CD4-positive, alpha-beta T cell (primary cell): ENCODE measurements at places on chromosomes 2 and 18. TPM values are rescaled to one million over a fixed set of nuclear protein-coding genes. Genes with fewer than 3 reads are reported as not detected.

DNA sequence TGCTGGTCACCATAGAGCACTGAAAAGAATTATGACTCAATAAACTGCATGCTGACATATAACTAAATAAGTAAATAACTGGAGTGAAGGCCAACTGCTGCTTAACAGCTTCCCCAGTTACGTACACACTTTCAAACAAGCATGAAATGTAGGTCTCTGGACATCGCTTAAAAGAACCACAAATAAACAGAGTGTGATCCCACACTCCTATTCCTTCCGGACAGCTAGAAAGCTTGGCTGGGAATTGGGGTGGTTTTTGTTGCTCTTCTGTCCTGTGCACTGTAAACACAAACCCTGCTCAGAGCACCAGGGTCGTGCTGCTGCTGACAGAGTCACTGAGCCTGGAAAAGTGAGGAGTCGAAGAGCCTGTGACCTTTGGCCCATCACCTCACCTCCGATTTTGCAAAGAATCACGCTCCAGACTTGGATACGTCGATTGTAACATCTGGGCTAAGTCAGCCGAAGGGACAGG is 162.7 kb upstream of the NT5C1B start:
- no peaks in the 10 kb centered on the region for H3K4me1 ChIP-seq
- H3K36me3 ChIP-seq = no peaks in the 10 kb centered on the region
- H3K4me3 ChIP-seq = no peak overlapping the region
- H3K27ac ChIP-seq = no peak overlapping the region
- H3K27me3 ChIP-seq = no peaks in the 10 kb centered on the region
- DNase-seq = no peak

DNA sequence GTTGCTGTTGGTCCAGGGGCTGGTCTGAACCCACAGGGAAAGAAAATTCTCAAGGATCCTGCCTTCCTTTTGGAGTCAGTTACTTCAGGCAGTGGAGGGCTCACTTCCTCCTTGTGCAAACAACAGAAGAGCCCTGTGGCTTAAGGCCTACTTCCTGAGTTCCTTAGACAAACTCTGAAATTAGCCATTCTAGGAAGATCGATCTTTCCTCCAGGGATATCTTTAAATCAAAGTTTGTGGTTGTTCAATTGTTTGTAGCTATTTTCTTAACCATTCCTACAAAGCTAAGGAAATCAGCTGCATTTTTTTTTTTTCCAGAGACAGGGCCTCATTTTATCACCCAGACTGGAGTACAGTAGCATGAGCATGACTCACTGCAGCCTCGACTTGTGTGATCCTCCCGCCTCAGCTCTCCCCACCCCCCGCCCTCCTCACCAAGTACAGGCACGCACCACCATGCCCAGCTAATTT is 156.0 kb downstream of the TANC1 start:
- peaks cover 19% of the 10 kb centered on the region for H3K4me1 ChIP-seq
- H3K27ac ChIP-seq = no peak overlapping the region
- no peaks in the 10 kb centered on the region for H3K36me3 ChIP-seq
- no peaks in the 10 kb centered on the region for H3K27me3 ChIP-seq
- DNase-seq = no peak

GRCh38 chr18:33835419-33835818 is 257.4 kb downstream of the ASXL3 start:
- no peaks in the 10 kb centered on the region for H3K27me3 ChIP-seq
- no peaks in the 10 kb centered on the region for H3K36me3 ChIP-seq
- H3K27ac ChIP-seq = no peak overlapping the region
- no peak overlapping the region for H3K4me3 ChIP-seq
- no peaks in the 10 kb centered on the region for H3K4me1 ChIP-seq

- peak; percentile 22 for DNase-seq
- no peaks in the 10 kb centered on the region for H3K27me3 ChIP-seq
Measured at GRCh38 chr18:46343931-46344372, 239.8 kb downstream of the HAUS1 start.

GRCh38 chr2:152718076-152718908 is at the start of gene ARL6IP6:
Gene ARL6IP6 (plus strand): TSS chr2:152718620. CDS start chr2:152718625, 5 bp downstream.
- H3K36me3 ChIP-seq = peaks cover 14% of the 10 kb centered on the region
- peak within 1 kb of the TSS; percentile 95 for H3K27ac ChIP-seq
- H3K4me3 ChIP-seq = peak within 1 kb of the TSS; percentile 88
- H3K4me1 ChIP-seq = peaks cover 8% of the 10 kb centered on the region

Gene GLI2
- total RNA-seq = not detected
